ENCODE measurements at places on chromosomes 13 and 19.
A peak's percentile ranks its signal among the peaks of the same experiment; 100 is the strongest.

GRCh38 chr13:105773863-105774538, 761.5 kb downstream of the EFNB2 start:
- DNase-seq = no peak

- DNase-seq = no peak
These were observed 279.1 kb upstream of the ATXN8OS start for GRCh38 chr13:69828527-69828926.

DNA sequence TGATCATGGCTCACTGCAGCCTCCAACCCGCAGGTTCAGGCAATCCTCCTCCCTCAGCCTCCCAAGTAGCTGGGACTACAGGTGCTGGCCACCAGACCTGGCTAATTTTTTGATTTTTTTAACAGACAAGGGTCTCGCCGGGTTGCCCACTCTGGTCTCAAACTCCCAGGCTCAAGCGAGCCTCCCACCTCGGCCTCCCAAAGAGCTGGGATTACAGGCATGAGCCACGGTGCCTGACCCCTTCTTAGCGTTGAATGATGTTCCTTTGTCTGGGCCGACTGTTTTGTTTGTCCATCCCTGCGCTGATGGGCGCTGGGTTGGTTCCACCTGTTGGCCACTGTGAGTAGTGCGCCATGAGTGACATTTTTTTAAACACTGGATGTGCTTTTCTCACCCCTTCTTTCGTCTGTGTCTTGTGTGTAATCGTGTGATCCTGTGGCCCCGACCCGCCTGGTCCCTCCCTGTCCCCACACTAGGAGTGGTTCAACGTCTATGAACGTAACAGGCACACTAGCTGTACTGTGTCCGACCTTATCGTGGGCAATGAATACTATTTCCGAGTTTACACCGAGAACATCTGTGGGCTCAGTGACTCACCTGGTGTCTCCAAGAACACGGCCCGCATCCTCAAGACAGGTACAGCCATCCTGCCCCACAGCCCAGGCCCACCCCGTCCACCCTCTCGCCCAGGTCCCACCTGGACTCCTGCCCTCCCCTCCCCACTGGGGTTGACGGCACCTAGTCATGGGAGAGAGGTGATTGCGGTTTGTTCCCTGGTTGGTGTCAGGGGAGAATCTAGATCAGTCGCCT, 15.0 kb upstream of the EMC10 start:
- no peak for DNase-seq

- no peak for DNase-seq
These were observed 79.1 kb upstream of the ZNF835 start for GRCh38 chr19:56750658-56751057.

GRCh38 chr19:10019246-10019645, 6.0 kb downstream of the RDH8 start:
- DNase-seq = no peak

GRCh38 chr19:4594201-4594600, 34.7 kb upstream of the SEMA6B start:
- no peak for DNase-seq

- DNase-seq = no peak
These were observed 621.9 kb upstream of the SPRY2 start for GRCh38 chr13:80962855-80963254.

DNA sequence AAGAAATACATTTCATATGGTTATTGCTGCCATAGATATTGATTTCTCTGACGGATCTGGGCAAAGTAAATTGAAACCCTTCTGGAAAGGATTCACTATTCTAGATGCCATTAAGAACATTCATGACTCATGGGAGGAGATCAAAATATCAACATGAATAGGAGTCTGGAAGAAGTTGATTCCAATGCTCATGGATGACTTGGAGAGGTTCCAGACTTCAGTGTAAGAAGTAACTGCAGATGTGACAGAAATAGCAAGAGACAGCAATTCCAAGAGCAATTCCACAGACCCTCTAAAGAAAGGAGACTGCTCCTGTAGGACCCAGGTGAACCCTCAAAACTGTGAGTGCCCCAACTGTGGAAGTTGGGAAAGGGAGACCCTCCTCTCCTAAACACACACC, 30.9 kb upstream of the KCTD12 start:
- DNase-seq = no peak

GRCh38 chr19:6091771-6092291, 18.5 kb downstream of the RFX2 start:
- no peak for DNase-seq

- DNase-seq = no peak
These were observed 27.2 kb upstream of the CBY2 start for GRCh38 chr13:45674908-45675307.

- DNase-seq = no peak
These were observed 437.7 kb downstream of the TSHZ3 start for GRCh38 chr19:30911491-30911890.

DNA sequence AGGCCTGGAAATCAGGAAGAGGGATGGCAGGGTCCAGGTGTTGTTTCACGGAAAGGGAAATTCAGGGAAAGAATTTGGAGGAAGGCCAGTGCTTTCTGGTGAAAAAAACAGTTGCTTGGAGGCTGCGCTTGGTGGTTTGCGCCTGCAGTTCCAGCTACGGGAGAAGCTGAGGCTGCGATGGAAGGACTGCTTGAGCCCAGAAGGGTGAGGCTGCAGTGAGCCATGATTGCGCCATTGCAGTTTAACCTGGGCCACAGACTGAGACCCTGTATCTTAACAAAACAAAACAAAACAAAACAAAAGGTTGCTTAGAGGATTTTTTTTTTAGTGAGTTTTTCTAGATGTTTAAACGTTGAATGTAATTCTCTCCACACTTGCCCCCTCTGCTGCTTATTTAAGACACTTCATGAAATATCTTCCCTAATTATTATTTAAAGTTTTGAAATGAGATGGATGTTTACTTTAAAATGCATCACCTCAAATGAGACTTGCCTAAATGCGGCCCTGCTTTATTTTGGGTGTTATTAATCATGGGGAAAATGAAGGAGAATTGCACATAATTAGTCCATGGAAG, 75.4 kb upstream of the TRPC4 start:
- DNase-seq = no peak

- DNase-seq = peak; percentile 95
These were observed at the start of gene NR1H2 for GRCh38 chr19:50376166-50377050. TSS of gene NR1H2 (plus strand) at chr19:50376457. CDS start at chr19:50377606, 1,149 bp downstream.

DNA sequence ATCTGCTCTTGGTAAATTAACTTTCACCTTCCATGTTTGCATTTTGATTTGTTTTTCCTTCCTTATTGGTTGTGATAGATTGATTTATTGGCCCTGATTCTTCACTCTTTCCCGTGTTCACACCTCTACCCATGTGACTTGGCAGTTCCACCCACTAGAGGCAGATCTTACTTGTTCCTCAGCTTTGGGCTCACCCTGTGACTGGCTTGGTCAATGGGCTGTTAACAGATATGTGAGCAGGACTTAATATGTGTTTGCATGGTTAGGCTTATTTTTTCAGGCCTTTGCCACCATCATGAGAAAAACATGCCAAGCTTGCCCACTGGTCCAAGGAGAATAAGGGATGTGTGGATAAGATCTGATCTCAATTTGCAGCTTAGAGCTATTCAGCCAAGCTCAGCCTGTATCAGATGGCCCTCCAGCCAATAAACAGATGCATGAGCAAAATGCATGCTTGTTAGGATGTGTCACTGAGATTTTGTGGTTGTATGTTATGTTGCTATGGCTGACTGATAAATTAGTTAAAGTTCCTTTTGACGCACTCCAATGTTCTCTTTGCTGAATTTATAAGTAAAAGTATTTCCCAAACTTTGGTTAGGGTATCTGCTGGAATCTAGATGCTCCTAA, 48.0 kb downstream of the RGCC start:
- DNase-seq = no peak

DNA sequence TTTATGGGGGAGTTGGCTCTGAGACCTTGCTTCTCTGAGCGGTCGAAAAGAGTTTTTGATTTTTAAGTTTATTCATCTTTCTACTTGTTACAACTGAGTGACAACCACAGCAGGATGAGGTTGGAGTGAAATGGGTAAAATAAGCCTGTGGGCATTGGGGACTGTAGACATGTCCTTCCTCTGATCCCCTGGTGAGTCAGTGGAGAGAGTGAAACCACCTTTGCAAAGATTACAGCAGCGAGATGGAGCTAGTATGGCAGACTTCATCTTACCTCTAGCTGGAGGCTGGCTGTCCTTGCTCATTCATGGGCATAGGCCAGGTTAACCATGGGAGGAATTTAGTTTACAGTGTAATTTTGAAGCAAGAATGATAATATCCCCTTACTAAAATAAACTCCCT, 30.9 kb upstream of the PSG9 start:
- DNase-seq = no peak

- DNase-seq = no peak
These were observed 3.8 kb downstream of the PLPP2 start for GRCh38 chr19:287381-287871.

DNA sequence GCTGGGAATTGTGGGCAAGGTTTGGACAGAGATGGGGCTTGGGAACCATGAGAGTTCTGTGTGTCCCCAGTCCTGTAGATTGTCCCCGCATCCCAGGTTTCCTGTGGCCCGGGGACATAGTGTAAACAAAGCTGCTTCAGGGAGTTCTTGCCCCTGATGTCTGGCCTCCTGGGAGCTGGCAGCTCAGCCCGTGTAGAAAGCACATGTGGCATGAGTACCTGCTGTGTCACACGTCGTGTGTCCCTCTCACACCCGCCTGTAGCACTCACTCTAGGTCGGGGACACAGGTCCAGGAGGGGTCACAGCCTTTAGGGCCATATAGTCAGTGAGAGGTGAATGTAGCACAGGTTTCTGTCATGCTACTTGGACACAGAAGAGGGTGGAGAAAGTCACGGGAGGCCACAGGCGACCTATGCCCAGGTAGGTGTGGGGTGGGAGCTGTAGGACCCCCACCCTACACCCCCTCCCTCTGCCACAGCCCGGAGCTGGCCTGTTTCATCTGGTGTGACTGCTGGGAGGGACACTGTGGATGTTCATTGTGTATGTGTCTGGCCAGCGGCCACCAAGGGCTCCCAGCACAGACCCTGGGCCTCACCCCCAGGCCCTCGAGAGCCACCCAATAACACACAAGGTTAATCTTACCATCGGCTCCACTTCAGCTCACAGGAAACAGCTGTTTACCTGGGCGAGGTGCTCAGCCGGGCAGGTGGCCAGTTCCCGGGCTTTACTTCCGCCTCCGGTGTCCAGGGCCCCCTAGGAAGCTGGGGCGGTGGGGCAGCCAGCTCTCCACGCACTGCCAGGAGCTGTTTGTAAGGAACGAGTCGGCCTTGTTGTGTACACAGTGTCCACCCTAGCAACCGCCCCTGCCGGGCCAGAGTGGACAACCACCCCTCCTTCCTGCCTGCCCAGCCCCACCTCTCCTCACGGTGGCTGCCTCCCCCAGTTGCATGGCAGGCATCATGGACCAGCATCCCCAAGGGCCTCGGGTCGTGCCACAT, 49.7 kb downstream of the COMP start:
- DNase-seq = no peak

GRCh38 chr19:6393983-6394412, 1.0 kb upstream of the GTF2F1 start:
- no peak for DNase-seq

- no peak for DNase-seq
These were observed 781.0 kb upstream of the ARGLU1 start for GRCh38 chr13:107348925-107349324.

GRCh38 chr19:36973844-36974195, 57.7 kb downstream of the ZNF568 start:
- no peak for DNase-seq

DNA sequence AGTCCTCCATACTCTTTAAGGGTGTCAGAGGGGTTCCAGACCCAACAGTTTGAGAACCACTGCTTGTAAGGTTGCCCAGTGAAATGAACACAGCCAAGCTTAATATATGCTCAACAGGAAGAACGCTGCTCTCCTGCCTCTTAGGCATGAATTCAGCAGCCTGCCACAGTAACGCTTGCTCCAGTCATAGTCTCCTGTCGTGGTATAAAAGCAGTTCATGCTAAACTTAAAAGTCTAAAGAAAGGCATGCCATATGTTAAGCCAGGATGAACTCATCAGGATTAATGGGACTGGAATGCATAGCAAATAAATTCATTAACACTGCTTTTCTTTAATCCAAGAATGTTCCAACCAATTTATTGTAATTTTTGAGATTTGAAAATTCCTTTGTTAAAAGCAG, 38.7 kb downstream of the SLC7A1 start:
- no peak for DNase-seq

- DNase-seq = no peak
These were observed 70.3 kb upstream of the MIR17HG start for GRCh38 chr13:91277013-91277676.

GRCh38 chr19:48489608-48490216, 20.5 kb downstream of the CYTH2 start:
- DNase-seq = no peak

DNA sequence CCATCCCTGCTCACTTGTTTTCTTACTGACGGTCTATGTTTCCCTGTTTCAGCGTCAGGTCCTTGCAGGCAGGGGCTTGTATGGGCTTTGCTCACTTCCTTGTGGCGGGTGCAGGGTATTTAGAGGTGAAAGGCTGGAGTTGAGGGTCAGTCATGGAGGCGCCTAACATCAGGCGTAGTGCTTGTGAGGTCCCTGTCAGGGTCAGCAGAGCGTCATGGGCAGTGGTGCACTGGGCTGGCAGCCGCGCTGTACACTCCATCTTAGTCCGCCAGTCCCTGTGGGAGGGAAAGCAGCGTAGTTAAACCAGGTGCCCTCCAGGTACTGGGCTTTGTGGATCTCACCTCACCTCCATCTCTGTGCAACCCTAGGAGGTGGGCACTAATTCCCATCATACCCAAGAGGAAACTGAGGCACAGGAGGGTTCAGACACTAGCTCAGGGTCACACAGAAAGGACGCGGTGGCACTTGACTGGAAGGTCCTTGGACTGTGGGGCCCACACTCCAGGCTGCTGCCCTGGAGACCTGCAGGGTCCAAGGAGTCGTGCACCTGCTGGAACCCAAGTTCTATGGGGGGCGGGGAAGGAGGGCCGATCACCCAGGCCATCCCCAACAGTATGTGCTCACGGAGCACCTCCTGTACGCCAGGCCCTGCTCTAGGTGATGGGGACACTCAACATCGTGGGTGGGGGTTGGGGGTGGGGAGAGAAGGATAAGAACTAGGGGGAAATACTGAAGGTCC, 4.6 kb downstream of the GRAMD1A start:
- DNase-seq = no peak

DNA sequence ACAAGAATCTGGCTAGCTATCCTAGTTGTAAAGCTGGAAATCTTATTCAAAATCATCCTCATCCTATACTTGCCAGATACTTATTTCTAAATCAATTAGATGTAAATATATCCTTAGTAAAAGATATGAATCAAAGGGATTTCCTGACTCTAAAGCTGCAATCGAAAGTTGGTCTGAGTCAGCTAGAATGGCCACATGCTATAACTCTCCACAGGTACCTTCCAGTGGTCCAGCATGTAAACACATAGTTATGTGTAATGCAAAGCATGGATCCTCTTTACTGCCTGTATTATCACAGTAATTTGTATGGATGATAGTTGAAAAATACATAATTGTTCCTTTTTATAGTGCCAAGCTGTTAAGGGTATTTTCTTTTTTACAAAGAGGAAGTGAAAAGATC, 27.4 kb downstream of the SLITRK6 start:
- DNase-seq = no peak
